ENCODE measurements at places on chromosomes 7 and 10.

DNA sequence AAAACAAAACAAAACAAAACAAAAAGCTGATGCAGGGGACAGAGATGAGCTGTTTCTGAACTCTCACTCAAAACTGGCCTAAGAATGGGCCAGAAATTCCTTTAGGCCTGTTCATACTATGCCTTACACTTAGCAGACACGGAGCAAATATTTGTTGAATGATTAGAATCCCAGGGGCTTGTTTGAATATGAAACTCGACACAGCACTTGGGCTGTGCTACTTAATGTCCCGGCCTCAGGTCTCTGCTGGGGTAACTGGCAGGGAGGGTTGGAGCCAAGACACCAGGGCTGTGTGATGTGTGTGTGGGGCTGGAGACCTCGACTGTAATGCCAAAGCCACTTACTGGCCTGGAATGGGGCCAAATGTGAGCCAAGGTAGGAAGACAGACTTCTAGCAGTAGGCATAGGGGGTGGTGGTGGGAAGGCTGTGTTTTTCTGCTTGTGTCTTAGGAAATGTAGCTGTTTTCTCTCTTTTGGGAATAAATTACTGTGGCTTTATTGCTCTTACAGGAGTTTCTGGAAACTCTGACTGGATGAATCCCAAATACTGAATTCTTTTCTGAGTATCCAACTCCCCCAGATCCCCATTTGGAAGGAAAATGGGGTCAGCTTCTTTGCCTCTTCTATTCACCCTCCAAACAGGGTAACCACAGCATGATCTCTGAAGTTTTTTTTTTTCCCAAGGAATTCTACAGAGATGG lies 66.7 kb downstream of the EMX2 start:
- DNase-seq = no peak

- no peak for DNase-seq
These were observed 129.4 kb downstream of the WDR11 start for GRCh38 chr10:120980279-120981255.

DNA sequence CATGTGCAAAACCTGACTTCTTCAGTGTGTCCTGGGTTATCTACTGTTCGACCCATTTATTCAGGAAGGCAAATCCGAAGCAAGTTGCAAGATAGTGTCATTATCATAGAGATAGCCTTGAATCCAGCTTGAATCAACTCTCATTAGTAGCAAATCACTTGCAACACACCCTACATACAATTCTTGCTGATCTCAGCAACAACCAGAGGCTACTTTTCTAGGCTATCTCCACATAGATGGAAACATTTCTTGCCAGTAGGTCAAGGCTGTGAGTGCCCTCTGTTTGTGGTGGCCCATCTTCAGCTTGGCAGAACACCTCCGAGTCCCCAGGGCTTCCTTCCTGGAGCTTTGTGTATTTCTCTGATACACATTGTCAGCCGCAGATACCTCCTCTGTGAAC lies 12.0 kb downstream of the UBTD1 start:
- no peak for DNase-seq

GRCh38 chr7:147413557-147413870 lies 1177.1 kb upstream of the C7orf33 start:
- DNase-seq = no peak

DNA sequence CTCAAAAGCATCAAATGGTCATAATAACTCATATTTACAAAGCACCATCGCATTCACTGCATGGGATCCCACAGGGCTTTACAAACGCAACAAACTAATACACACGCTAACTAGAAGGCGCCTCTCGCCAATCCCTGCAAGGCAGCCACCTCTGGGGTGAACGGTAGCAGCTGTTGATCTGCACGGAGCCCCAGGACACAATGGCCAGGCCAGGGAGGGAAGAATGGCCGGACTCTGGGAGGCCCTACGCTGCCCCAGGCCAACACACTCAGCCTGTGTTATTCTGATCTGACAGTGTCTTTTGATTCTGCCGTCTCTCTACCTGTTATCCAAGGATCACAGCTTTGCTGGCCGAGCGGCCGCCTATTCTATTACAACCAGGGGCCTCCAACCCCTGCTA lies 41.8 kb downstream of the HABP2 start:
- no peak for DNase-seq

- DNase-seq = no peak
These were observed 297.4 kb upstream of the PCDH15 start for GRCh38 chr10:55098452-55098851.
